ENCODE measurements at places on chromosomes 7 and 10. TPM values are rescaled to one million over a fixed set of nuclear protein-coding genes. Genes with fewer than 3 reads are reported as not detected.

Gene AP5Z1
- total RNA-seq = 22.4 TPM

Gene OR2A42
- total RNA-seq = not detected

Gene PCBD1
- 39.1 TPM for total RNA-seq

Gene IQUB
- 0.85 TPM for total RNA-seq

Gene LIPJ
- not detected for total RNA-seq

Gene HIPK2
- 37.1 TPM for total RNA-seq

Gene TMEM229A
- 0.07 TPM for total RNA-seq

Gene NAT16
- not detected for total RNA-seq

Gene HABP2
- not detected for total RNA-seq

Gene LIPM
- 0.13 TPM for total RNA-seq

Gene ZNF853
- total RNA-seq = 0.99 TPM

Gene GRID2IP
- total RNA-seq = not detected

Gene UPP1
- 13.2 TPM for total RNA-seq

Gene AKR1D1
- total RNA-seq = 0.07 TPM

Gene PNLIP
- total RNA-seq = not detected

Gene EIF4EBP2
- 29.9 TPM for total RNA-seq

Gene ZNF273
- total RNA-seq = 2.2 TPM

Gene PLCE1
- total RNA-seq = 2.5 TPM

Gene C10orf95
- total RNA-seq = not detected

Gene HNRNPF
- 175 TPM for total RNA-seq

All from smooth muscle cell of the pulmonary artery (primary cell).